ENCODE measurements at places on chromosomes 6 and 20.

DNA sequence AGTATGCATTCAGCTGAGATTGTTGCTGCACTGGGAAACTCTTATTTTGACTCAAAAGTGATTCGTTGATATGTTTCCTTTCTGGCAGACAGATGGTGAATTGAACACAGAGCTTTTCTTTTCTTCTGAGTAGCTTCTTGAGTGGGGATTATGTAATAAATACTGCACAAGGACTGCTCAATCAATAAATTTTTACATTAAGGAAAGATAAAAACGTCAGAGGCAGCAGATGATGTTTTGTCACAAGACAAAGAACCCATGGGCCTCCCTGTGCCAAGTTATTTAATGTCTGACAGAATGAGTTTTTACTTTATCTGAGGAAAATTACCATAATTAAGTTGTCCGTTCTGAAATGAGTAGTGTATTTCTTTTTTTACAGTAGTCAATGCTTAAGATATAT, 460.3 kb downstream of the UTRN start:
- no peaks in the 10 kb centered on the region for H3K4me1 ChIP-seq
- no peak overlapping the region for H3K4me3 ChIP-seq
- H3K27ac ChIP-seq: no peak overlapping the region
- H3K36me3 ChIP-seq: no peaks in the 10 kb centered on the region
- no peak for DNase-seq

DNA sequence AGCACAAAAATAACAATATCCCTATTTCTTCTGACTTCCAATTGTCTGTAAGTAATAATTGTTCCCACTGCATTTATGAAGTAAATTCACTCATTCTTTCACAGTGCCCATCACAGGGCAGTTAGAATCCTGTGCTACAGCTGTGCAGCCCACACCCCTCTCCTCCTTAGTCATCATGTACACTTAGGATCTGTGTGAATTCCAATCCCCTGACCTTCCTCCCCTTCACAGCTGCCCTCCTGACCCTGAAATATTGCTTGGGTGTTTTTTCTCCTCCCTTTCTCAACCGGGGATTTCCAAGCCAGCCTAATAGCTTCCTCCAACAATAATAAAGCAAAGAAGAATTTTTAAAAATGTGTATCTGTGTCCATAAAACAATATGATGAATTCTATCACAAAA, 91.5 kb upstream of the BEND6 start:
- H3K27me3 ChIP-seq: no peaks in the 10 kb centered on the region
- no peak for DNase-seq
- H3K36me3 ChIP-seq: no peaks in the 10 kb centered on the region
- no peak overlapping the region for H3K4me3 ChIP-seq

- peak within 1 kb of the TSS; percentile 51 for H3K27ac ChIP-seq
- peaks cover 13% of the 10 kb centered on the region for H3K4me1 ChIP-seq
- peak; percentile 92 for DNase-seq
- no peaks in the 10 kb centered on the region for H3K27me3 ChIP-seq
- H3K36me3 ChIP-seq: no peaks in the 10 kb centered on the region
Observed at GRCh38 chr20:33731693-33732165, at the start of gene ZNF341. Gene ZNF341, plus strand, starts transcription at chr20:33731996. Its CDS starts 26 bp downstream, at chr20:33732022.

- H3K27ac ChIP-seq: no peak overlapping the region
- no peaks in the 10 kb centered on the region for H3K36me3 ChIP-seq
- no peak for DNase-seq
- H3K4me1 ChIP-seq: no peaks in the 10 kb centered on the region
Observed at GRCh38 chr20:3068986-3069900, 2.2 kb upstream of the OXT start.

DNA sequence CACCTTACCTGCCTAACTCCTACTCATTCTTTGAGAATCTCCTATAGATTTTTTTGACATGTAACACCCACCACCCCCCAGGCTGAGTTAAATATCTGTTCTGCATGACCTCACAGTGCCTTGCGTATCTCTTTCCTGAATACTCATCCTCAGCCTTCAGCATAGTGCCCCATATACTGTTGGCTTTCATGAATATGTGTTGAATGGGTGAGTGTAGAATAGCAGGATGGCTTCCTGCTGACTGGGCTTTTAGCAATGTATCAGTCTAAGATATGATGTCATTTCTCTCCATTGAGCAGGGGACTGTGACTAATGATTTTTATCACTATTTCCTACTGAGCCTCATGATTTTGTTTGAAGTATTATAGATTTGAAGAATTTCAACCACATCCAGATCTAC, 361.6 kb upstream of the MARCKS start:
- no peak overlapping the region for H3K27ac ChIP-seq
- H3K36me3 ChIP-seq: no peaks in the 10 kb centered on the region
- no peak for DNase-seq

DNA sequence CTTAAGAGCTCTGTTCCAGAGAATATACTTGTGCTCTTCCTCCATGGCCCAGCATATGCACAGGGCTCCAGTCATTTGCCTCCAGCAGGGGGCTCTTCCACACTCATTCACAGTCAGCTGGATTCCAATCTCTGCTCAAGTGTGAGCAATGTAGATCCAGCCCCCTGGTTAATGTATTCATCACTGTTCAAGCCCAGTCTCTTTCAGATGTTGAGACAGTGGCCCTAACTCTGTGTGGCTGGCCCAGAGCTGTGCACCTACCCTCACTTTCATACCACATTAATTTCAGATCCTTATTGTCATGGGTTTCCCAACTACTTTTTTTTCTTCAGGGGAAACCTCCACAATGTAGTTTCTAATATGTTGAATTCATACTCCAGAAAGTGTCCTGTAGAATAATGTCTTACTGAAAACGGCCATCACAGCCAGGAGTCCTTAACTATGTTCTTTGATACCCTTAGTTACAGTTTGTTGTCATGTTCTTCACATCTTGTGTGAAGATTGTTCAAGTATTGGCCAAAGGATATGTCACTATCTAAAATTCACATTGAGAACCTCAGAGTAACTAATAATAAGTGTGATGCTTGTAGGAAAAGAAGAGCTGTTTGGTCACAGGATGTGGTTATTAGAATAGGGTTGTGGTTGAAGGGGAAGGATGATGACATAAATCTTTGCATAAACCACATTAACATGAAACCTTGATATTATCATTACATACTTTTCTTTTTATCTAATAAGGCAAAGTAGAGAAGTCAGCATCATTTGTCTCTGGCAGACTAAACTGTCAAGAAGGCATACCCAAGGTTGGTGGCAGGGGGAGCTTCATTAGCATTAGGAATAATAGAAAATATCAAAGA, 14.4 kb upstream of the HLA-DQA1 start:
- H3K4me1 ChIP-seq: no peaks in the 10 kb centered on the region
- DNase-seq: peak; percentile 21
- no peak overlapping the region for H3K27ac ChIP-seq
- H3K36me3 ChIP-seq: no peaks in the 10 kb centered on the region

GRCh38 chr20:8388707-8389106, 256.6 kb downstream of the PLCB1 start:
- H3K36me3 ChIP-seq: no peaks in the 10 kb centered on the region
- no peak for DNase-seq
- H3K27me3 ChIP-seq: no peaks in the 10 kb centered on the region
- no peaks in the 10 kb centered on the region for H3K4me1 ChIP-seq
- H3K4me3 ChIP-seq: no peak overlapping the region
- H3K27ac ChIP-seq: no peak overlapping the region

GRCh38 chr20:39188266-39188765, 226.2 kb downstream of the DHX35 start:
- H3K36me3 ChIP-seq: no peaks in the 10 kb centered on the region
- H3K27ac ChIP-seq: no peak overlapping the region
- no peak overlapping the region for H3K4me3 ChIP-seq
- DNase-seq: no peak

- peak within 1 kb of the TSS; percentile 77 for H3K4me3 ChIP-seq
- DNase-seq: peak; percentile 86
- H3K4me1 ChIP-seq: peaks cover 3% of the 10 kb centered on the region
- H3K36me3 ChIP-seq: no peaks in the 10 kb centered on the region
- no peaks in the 10 kb centered on the region for H3K27me3 ChIP-seq
Observed at GRCh38 chr6:3157131-3157933, at the start of gene TUBB2A. Gene TUBB2A, minus strand, starts transcription at chr6:3157544. Its CDS starts 81 bp downstream, at chr6:3157463.
